NCI-H510A (cell line): ENCODE measurements at places on chromosomes 6 and 20.
A peak's percentile ranks its signal among the peaks of the same experiment; 100 is the strongest.

DNA sequence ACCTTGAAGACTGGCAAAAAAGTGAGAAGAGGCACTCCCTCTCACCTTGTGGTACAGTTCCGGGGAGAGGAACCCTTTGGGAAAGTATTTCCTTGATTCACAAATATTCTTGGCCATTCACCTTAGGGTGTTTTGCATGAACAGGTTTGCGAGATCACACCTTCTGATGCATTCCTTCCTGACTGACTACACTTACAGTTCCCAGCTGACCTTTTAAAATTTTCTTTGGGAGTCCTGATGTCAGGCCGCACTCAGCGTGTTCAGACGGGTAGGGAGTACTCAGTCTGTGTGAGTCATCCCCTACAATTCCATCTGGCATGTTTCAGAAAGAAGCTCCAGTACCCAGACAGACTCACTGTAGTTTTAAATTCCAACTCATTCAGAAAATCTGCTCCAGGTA lies 1.7 kb downstream of the ADGRF4 start:
- DNase-seq: no peak

DNA sequence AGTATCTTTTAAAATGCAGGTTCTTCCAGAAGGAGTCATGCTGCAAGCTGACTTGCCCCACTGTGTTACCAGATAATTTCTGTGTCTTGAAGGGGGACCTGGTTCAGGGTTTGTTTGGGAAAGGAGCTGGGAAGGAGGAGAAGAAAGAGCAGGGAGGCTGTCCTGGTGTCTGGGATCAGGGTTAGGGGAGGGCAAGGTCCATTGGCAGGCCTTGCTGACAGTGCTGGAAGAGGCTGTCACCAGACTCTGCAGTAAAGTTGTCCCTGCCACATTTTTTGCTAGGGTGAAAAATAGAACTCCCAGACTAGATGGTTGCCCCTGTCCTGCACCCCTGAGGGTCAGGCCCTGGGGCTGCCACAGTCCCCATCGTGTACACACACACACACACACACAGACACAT lies 14.9 kb downstream of the GLP1R start:
- no peak for DNase-seq

DNA sequence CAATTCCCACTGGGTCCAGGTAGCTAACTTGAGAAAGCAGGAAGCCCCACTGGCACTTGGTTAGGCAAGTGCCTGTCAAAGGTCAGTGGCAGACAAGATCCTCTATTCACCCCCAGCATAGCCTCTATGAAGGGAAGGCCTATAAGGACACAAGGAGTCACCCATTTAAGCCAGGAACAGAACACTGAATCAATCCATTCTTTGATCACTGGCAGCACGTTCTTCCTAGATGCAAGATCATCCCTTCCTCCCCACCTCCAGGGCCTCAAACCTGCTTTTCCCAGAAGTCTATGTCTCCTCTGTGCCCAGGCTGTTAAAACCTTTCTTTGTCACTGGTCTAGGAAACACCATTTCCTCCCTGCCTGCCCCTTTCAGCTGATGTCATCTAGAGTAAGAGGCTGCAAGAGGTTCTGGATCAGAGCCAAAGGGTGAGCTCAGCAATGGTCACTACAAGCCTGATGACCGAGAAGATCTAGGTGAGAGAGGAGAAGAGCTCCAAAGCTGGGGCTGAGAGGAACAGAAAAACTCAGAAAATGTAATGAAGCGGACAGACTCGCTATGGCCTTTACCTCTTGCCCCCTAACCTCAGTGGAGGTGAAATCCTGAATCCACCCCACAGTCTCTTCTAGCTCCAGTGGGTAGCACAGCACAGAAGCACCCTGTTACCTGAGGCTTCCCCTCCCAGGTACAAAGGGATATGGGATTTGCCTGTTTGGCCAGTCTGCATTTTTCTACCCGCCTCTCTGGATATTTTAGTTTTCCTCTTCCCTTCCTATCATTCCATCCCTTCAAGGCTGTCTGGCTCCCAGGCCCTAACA lies 1.8 kb downstream of the GTPBP2 start:
- DNase-seq: peak; percentile 91

- no peak for DNase-seq
These were observed 7.1 kb upstream of the NPBWR2 start for GRCh38 chr20:64114356-64114971.

DNA sequence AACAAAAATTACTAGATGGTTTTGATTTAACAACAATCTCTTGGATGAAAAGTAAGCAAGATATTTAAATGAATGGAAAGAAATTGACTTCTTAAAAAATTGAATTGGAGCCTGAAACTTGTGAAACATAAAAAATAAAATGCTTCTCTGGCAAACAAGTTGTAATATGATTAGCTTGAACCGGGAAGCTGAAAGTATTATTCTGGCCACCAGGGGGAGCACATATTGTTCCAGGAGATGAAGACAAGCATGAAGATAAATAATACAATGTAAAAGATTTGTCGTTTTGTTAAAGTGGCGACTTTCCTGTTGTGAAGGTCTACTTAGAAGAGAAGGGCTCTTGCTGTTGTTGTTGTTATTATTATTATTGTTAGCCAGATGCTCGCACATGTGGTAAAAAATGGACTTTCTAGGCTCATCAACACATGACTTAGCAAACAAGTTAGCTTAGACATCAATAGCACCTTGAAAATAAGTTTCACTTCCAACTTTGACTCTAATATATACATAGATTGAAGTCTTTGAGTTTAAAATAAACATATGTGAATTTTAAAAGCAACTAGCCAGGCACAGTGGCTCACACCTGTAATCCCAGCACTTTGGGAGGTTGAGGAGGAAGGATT lies 14.2 kb downstream of the PAX1 start:
- no peak for DNase-seq

GRCh38 chr6:143629104-143630080 lies 48.4 kb upstream of the PHACTR2 start:
- DNase-seq: no peak

DNA sequence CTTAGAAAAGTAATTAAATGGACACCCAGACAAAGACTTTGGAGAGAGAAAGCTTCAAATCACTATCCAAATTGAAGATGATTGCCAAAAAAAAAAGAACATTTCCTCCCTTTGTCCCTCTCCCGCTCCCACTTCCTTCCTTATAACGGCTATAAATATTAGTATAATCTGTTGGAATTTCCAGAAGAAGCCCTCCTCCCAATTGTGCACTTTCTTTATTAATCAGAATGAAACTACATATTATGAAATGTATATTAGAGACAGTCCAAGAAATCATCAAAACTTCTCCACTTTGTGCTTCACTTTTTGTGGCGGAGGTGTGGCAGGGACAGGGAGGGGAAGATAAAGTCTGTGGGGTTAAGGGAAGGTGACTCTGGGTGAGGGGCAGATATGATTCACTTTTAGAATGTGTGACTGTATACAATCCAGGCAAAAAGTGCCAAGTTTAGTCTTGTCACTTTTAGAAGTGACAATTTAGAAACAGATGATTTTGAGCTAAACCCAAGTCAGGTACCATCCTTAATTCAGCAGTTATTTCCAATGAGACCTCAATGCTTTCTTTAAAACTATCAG lies 195.0 kb upstream of the MARCKS start:
- DNase-seq: no peak

DNA sequence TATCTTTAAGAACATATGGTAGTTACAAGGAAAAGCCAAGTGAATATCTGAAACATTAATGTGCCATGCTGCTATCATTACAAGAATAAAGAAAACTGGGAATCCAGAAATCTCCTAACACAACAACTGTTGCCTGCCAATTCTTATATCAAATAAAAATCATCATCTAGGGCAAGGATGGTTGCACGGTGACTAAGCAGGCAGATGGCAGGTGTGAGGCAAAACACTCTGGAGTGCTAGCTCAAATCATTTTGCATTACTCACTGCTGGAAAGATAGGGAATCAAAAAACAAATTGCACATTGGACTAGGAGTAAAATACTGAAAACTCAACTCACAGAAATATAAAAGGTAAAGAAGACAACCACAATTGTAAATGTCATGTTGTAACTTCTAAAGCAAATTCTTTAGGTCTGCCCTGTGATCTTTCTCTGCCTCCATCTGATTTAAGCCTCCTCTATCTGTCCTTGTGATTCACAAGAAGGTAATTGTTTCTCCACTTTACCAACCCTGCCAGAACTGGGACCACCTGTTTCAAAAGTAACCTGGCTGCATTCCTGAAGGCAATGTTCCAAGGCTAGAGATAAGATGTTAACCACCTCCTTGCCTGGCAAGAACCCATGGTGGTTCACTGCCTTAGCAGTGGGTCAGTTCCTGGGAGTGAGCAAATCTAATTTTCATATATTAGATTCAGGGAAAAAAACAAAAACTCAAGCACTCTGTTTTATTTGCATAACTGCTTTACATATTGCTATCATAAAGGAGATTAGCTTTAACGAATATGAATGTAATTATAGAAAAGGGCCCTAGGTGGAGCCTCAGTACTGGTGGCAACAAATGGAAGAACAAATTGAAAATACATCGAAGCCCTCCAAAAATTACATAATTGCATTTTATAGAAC lies 33.1 kb upstream of the LCA5 start:
- no peak for DNase-seq

GRCh38 chr6:109348226-109348625 lies 34.0 kb downstream of the CD164 start:
- DNase-seq: no peak

- no peak for DNase-seq
These were observed 237.5 kb downstream of the ERMARD start for GRCh38 chr6:169988769-169989550.

DNA sequence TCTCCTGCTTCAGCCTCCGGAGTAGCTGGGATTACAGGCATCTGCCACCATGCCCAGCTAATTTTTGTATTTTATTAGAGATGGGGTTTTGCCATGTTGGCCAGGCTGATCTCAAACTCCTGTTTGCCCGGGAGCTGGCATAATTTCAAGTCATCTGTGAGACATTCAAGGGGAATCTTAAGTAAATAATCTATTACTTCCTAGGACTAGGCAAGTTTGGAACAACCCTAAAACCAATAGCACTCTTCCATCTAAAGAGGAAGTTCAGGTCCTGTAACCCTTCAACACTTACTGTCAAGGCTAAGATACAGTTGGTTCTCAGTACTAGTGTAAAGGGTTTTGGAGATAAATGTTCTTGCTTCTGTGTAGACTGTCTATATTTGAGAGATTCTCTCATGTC lies 267.8 kb upstream of the IRAK1BP1 start:
- DNase-seq: no peak

- DNase-seq: no peak
These were observed 63.6 kb downstream of the HUS1B start for GRCh38 chr6:593139-593906.

DNA sequence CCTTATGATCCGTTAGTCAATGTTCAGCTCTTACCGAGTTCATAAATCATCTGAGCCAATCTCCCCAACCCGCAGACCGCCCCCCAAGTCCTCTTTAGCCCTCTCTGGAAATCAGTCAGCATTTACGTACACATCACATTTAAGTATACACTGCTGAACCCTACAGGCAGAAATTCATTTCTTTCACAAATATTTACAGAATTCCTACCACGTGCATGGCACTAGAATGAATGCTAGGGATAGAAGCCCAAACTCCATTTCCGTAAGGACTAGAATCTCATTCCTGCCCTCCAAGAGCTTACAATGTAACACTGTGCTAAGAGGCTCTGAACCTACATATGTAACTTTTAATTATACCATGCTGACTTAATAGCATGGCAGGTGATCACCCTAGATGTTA lies 1.8 kb downstream of the OSER1 start:
- DNase-seq: no peak

GRCh38 chr20:57659517-57660180 lies 39.4 kb upstream of the ZBP1 start:
- DNase-seq: no peak

- no peak for DNase-seq
These were observed 2.7 kb downstream of the KCNK16 start for GRCh38 chr6:39319621-39320362.

DNA sequence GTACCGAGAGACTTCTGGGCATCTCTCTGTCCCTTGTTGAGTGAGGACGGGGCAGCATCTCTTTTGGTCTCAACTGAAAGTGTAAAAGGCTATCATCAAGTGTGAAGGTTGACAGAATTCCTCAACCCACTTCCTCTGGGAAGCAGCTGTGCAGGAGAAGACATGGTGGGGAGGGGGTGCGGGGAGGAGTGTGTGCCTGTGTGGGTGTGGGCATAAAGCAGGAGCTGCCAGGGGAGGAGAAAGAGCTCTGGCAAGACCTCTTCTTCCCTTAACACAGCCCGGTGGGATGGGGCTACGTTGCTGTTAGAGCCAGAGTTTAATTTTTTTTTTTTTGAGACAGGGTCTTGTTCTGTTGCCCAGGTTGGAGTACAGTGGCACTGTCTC lies 31.8 kb downstream of the CPXM1 start:
- no peak for DNase-seq

- no peak for DNase-seq
These were observed 286.7 kb downstream of the TFAP2B start for GRCh38 chr6:51105357-51105756.

DNA sequence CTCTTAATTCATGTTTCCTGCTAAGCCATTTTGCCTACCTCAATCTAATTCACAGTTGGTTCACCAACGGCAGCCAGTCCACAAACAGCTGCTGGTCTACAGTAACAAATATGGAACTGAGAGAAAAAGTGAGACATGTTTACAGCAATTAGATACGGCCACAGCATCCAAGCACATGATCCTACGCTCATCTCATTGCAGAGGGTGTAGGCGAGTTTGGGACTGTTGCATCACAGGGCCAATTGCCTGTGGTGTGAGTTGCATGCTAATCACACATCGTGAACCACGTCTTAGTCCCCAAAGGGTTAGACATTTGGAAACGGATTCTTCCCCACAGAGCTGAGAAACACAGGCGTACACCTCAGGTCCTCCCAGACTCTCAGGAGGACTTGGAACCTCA lies 166.9 kb downstream of the EYA2 start:
- DNase-seq: no peak

DNA sequence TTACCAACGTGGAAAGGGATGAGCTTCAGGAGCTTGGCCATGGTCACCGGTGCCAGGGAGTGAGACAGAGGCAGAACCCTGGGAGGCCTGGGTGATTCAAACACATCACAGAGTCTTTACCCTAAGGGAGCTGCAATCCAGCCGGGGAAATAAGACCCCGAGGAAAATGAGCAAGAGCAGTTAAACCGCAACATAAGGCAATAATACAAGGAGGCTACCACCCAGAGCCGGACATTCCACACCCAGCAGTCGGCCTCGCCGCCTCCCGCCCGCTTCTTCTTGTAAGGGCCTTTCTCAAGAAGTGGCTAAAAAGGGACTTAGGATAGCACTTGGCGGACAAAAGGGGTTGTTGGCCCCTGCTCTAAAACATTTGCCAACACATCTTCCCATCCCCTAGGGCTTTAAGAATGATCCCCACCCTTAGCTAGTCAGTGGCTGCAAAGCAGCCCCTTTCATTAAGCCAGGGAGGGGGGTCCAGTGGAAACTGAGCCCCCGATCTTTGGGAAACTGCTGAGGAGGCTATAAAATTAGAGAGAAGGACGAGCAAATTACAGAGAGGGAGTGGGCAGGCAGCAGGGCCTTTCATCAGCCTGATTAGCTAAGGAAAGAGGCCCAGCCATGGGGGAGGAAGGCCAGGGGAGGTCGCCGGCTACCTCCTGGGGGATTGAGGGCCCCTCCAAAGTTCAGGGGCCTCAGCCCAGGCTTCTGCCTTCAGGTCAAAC lies 34.3 kb downstream of the SNX5 start:
- DNase-seq: no peak
